Kidney epithelial cell (primary cell): ENCODE measurements at places on chromosomes 1 and 21.

DNA sequence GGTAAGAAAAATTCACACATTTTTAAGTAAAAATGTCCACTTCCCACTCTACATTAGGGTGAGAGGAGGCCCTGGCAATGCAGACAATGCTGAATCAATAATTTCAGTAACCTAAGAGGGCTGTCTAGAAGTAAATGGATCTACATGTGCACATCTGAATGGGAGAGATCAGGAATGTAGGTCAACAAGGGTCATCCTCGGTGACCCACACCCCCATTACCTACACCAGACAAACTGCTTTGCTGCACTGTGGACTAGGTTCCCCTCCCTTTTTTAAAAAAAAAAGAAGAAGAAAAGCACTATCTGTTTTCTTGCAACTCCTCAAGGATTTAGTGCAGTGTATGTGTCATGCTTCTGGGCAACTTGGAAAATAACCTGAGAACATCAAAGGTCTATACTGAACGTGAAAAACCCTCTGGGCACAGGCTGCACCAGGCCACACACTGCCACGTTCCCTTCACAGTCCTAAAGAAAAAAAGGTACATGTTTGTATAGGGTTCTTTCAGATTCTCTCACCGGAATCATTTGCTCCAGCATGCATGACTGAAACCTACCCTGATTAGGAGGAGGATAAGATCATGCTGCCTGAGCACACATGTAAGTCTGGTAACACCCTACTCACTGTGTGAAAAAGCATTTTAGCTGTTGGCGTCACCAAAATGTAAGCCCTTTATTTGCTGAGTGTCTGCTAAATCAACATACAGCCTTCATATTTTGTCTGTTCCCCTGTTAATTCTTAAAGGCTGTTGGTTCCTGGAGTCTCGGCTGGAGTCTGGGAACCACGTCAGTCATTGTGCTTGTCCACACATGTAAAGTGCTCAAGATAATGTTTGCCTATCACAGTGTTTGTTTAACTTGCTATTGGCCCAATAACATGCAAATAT is 341.0 kb downstream of the SMYD3 start:
- DNase-seq = no peak

DNA sequence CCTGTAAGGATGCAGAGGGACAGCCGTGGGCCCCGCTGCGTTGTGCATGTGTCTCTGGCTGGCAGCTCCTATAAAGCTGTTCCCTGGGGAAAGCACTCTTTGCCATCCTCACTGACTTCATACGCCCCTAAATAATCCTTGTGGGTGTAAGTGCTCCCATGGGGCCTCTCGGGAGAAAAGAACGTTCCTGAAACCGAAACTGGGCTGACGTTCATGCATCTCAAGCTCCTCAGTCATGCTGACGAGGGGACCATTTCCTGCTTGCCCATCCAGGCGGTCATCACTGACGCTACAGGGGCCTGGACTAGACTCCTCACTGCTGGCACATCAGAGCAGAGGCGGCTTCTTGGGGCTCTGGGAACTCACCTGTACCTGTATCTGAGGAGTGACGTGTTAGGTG is 73.1 kb upstream of the USP24 start:
- no peak for DNase-seq

DNA sequence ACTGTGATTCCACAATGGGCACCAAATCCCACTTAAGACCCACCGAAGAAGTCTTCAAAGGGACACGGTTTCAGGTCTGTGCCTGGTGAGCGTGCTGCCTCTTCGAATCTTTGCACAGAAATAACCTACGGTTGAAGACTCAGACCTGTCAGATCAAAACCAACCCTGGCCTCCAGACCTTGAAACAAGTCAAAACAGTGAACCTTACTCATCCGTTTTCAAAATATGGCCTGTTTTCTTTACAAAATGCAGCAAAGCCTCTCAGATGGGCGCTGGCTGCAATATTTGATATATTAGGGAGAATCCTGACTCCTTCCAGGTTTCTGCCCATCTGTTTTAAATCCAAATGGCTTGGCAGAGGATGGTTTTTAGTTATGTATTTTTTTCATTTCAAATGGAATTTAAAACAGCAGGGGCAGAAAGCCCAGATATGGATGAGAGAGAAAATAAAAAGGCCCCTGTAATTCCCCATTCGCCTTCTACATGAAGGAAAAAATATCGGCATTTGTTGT is 14.0 kb downstream of the JUN start:
- DNase-seq = no peak

- DNase-seq = peak; percentile 39
These were observed 448 bp upstream of the ASAP3 start for GRCh38 chr1:23484253-23485001.

GRCh38 chr1:209444961-209445360 is 138.6 kb upstream of the CAMK1G start:
- DNase-seq = no peak
